SK-N-MC (cell line): ENCODE measurements at places on chromosomes 16 and 17.

DNA sequence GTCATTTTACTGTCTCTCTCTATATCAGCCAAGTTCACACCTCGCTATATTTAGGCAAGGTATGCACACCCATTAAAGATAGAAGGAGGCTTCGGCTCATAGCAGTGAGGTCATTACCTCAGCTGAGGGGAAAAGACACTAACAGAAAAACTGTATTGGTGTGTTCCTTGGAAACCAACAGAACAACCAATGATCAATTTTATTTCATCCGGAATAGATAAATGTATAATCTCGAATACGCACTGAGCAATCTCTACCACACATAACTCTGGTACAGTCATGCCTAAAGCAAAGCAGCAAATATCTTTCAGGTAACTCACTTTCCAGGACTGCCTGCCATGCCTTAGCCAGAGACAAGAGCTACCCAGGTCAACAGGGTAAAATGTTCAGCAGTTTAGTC lies 109.9 kb upstream of the CORO6 start:
- DNase-seq, result no peak

DNA sequence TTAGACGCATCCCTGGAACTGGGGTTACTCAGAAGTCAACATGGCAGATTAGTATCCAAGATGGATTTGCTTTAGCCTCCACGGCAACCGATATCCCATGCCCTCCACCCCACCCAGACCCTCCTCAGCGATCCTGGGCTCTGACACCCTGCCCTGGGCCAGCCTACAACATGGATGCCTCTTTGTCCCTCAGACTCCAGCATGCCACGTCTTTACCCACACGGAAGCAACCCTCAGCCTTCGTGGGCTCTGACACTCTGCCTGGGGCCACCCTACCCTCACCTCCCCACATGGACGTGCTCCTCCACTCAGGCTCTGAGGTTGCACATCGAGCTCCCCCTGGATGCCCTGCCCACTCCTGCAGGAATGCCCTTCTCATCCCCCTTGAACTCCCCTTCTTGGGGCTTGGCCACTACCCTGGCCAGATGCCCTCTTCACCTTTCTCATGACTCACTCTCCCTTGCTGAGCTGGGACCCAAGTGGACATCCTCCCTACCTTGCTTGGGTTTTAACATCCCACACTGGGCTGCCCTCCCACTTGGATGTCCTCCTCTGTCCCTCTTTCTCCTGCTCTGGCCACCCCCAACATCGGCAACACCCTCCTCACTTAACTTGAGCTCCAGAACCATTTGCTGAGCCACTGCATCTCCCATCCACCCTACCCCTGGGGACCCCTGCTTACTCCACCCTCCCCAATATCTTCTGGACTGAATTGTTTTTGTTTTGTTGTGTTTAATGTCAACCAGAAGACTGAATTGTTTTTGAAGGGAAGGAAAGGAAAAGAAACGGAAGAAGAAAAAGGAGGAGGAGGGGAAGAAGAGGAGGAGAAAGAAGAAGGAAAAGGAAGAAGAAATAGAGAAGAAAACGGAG lies 18.3 kb upstream of the TMEM92 start:
- no peak for DNase-seq

GRCh38 chr17:411421-412120 lies 59.0 kb upstream of the RPH3AL start:
- no peak for DNase-seq

GRCh38 chr16:27426423-27427408 lies 24.7 kb downstream of the IL21R start:
- DNase-seq, result no peak

DNA sequence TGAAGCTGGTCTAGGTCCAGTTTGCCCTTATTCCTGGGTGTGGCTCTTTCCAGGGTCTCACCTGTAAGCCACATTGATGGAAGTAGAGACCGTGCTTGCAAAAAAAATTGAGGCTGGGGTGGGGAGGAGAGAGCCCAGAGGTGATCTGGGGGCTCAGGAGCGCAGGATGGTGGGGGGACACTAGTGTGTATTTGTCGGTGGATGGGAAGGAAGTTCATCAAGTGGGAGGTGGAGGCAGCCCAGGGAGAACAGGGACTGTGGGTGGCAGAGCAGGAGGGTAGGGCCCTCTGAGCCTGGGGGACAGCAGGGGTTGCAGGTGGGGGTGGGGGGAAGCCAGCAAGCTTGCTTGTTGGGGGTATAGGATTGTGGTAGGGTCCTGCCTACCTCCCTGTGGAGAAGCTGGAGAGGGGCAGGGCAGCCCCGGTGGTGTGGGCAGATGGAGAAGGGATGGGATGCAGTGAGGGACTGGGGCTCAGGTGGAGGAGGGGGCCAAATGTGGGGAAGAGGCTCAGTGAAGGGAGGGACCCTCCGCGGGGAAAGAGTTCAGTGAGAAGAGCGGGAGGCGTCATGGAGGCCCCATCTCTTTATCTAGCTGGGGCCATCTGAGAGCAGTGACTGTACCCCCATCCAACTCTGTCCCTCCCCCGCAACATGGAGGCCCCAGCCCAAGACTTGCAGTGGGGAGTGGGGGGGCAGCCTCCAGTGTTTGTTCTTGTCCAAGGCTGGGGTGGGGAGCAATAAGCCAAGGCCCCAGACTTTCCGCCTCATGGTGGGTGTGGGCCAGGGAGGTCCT lies 17.2 kb upstream of the TMEM92 start:
- DNase-seq, result no peak

DNA sequence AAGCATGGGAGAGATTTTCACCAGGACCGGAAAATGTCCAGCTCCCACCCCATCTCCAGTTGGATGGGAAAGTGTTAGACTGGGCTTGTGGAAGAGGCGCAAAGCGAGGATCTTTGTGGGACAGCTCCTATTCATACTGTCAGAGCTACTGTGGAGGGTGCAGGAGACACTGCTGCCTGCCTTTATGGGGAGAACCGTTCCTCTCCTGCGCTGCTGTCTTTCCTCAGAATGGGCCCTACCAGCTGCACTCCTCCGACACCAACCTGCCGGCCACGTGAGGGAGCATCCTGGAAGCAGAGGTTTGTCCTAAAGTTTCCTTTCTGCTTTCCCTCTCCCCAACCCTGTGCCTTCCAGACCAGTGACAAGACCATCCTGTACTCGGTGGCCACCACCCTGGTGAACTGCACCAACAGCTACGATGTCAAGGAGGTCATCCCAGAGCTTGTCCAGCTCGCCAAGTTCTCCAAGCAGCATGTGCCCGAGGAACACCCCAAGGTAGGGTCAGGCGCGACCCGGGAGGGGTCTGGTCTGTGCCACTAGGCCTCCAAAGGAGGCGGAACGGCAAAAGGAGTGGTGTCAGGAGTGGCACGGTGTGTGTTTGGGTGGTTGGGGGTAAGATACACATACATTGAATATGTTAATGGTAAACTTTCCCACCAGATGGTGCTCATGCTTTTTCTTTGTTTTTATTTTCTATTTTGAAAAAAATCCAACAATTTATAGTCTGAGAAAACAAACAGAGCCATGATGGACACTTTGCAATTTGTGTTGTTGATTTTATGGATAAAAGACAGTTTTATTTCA lies 23.0 kb downstream of the SLC35G3 start:
- DNase-seq, result no peak

GRCh38 chr16:10938321-10938720 lies 3.9 kb downstream of the DEXI start:
- DNase-seq, result no peak

GRCh38 chr17:38571833-38572668 lies 33.7 kb downstream of the SRCIN1 start:
- DNase-seq, result no peak

- DNase-seq, result no peak
Measured at GRCh38 chr17:75539967-75540729, 14.7 kb downstream of the LLGL2 start.

- no peak for DNase-seq
Measured at GRCh38 chr17:6574687-6575595, 18.6 kb upstream of the PITPNM3 start.

DNA sequence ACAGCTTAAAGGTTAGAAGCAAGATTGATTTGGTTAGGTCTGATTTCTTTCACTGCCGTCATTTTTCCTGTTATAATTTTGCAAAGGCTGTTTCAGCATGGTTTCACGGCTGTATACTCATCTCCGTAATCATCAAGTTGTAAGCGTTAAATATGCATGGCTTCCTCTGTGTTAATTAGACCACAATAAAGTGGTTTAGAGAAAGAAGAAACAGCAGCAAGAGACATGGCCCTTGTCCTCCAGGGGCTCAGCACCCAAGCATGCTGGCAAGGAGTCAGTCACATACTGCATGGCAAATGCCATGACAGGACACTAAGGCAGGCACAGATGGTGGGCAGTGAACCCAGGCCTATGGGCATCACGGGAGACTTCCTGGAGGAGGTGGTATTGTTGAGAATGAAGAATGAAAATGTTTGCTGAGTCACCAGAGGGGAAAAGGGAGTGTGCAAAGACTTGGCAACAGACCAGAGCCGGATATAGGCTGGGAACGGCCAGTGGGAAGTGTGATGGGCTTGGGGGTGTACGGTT lies 61.4 kb upstream of the PLCG2 start:
- no peak for DNase-seq

GRCh38 chr17:71511266-71511995 lies 609.4 kb upstream of the SOX9 start:
- DNase-seq, result no peak

GRCh38 chr17:45155483-45155882 lies 6.2 kb upstream of the HEXIM2 start:
- no peak for DNase-seq

DNA sequence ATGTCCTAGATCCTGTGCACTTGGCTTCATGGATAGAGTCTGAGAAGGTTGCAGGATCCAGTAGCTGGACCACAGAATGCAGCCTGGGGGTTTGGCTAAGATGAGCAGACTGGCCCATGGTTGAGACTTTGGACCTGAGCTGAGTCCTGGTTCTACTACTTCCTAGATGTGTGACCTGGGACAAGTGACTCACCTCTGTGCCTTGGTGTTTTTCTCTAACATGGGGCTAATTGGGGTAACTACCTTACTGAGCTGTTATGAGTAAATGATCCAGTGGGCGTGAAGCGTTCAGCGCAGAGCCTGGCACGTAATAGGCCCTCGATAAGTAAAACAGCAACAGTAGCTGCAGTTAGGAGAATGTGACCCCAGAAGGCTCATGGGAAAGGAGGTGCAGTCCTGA lies 38.8 kb downstream of the SNX20 start:
- no peak for DNase-seq

GRCh38 chr17:74827800-74828199 lies 31.9 kb downstream of the GRIN2C start:
- DNase-seq, result no peak

DNA sequence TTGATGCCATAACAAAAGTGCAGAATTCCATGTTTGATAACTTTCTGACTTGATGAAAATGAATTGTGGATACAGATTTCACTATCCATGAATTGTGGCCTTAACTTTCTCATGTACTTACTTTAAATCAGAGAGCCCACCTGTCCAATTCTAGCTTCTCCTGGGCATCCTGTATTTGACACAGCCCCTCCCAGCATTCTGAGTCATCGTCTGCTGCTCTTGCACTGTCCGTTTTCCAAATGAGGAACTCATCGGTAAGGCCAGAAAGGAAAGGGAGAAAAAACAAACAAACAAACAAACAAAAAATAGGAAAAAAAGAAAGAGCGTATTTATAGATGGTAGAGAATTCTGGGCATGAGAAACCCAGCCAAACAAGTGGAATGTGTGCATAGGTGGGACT lies 361.6 kb downstream of the WWOX start:
- no peak for DNase-seq

DNA sequence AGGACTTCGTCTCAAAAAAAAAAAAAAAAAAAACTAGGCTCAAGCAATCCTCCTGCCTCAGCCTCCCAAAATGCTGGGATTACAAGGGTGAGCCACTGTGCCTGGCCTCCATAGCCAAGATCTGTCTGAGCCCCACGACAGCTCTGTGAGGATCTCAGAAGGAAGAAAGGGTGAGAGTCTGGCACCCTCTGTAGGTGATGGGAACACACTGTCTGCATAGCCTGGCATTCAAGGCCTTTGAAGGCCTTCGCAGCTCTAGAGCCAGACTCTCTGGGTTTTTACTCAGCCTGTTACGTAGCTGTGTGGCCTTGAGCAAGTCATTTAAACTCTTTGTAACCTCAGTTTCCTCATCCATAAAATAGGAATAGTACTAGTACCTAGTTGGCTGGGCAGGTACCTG lies 6.3 kb upstream of the XPO6 start:
- DNase-seq, result no peak

GRCh38 chr17:1625581-1625980 lies 3.1 kb downstream of the SLC43A2 start:
- no peak for DNase-seq

GRCh38 chr17:80565343-80566053 lies 20.9 kb downstream of the RPTOR start:
- DNase-seq, result no peak

DNA sequence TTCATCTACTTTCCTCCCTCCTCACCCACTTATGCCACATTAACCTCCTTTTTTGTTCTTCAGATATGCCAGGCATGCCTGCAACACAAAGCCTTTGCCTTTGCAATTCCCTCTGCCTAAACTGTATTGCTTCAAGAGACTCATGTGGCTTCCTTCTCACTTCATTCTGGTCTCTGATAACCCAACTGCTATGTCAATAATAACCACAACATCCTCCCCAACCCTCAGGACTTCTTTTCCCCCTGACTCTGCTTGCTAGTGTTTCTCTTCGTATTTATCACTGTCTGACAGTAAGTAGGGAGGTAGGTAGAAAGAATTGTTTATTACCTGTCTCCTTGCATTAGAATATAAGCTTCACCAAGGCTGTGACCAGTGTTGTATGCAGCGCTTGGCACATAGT lies 22.4 kb downstream of the RBL2 start:
- DNase-seq, result no peak

DNA sequence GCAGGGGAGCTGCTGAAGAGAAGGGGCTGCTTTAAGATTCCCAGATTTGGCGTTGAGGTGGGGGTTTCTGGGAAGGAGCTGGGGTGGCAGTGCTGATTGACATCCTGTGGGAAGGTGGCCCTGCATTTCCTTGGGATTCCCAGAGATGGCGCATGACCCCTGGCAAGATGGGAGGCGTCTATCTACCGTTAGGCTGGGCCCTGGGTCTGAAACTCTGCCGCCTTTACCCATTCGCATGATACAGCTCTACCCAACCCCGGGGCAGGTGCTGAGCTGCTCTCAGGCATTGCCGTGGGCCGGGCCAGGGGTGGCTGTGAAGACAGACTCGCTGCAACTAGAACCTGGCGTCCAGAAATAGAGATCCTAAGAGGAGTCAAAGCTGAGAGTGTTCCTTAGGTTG lies 9.9 kb upstream of the MVD start:
- DNase-seq, result no peak

- DNase-seq, result no peak
Measured at GRCh38 chr16:30142672-30143346, 19.8 kb upstream of the MAPK3 start.
